ENCODE measurements at places on chromosomes 12 and 14.

DNA sequence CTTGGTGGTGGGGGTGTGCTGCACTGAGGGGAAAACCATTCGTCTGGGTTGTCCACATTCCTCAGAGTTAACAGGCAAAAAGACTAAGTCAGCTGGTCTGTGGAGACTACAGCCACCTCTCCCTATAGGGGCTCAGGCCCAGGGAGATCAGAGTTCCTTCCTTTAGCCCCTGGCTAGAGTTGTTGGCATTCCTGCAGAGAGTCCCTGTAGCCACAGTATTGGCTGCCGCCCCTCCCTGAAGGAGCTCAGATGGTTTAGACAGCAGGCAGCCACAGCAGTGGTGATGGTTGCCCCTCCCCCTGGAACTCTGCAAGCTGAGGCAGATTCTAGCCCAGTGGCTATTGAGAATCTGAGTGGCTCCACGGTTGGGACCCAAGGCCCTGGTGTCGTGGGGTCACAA, 1072.5 kb upstream of the ATXN7L3B start:
- DNase-seq, result no peak

- DNase-seq, result no peak
Measured at GRCh38 chr12:92047393-92047826, 98.2 kb downstream of the BTG1 start.

- DNase-seq, result no peak
Measured at GRCh38 chr14:95312311-95312710, 7.4 kb downstream of the CLMN start.

DNA sequence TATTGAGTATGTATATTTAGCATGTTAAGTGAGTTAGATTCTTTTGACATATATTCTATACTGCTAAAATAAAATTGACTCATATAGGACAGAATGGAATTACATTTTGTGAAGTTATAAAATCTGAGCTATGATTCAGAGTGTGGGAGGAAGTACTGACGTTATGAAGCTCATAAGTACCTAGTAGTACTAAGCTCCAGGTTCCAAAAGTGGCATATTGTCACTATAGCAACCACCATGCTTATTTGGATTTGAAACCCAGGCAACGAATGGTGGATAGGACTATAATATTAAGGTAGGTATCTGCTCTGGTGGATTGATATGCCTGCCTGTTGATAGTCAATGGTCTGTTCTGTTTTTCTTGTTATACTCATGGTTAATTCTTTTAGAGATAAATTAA, 2.2 kb upstream of the FBXO33 start:
- no peak for DNase-seq

DNA sequence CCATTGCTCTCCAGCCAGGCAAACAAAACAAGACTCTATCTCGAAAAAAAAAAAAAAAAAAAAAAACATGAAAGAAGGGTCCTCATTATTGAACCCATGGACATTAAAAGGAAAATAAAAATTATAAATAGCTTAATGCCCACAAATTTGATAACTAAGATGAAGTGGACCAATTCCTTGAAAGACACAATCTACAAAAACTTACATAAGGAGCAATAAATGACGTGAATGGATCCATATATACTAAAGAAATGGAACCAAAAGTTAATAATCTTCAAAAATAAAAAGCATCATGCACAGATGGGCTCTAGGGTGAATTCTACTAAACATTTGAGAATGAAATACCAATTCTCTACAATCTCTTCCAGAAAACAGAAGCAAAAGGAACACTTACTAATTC, 47.7 kb upstream of the AP4S1 start:
- DNase-seq, result no peak

DNA sequence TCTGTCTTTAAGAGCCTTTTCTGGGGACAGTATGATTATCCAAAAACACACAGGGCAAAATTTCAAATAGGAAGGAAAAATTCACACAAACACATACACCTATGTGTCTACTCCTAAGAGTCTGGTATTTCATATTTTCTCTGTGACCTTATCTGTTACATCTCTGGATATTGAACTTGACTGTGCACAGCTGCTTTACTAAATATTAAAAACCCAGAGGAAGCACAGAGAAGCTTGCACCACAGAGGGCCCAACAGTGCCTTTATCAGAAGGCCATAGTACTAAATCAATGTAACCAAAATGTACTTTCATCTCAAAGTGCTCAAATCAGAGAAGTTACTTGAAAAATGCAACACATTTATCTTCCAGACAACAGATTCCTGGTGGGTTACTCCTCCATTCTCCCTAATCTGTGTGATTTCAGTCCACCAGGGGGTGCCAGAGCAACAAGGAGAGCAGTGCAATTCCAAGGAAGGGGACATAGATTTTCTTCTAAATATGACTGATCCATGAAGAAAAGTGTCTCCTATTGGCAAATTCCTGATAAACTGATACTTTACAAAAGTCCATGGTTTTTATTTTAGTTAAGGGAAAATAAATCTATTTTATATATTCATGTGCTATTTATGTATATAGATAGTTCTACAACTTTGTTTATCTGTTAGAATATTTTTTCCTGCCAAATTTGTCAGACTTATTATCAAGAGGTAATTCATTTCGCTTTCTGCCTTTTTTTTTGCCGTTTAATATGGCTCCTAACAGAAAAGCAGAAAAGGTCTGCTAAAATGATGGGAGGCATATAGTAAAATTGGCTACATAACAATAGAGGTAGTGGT, 617.6 kb downstream of the LRFN5 start:
- DNase-seq, result peak; percentile 1

DNA sequence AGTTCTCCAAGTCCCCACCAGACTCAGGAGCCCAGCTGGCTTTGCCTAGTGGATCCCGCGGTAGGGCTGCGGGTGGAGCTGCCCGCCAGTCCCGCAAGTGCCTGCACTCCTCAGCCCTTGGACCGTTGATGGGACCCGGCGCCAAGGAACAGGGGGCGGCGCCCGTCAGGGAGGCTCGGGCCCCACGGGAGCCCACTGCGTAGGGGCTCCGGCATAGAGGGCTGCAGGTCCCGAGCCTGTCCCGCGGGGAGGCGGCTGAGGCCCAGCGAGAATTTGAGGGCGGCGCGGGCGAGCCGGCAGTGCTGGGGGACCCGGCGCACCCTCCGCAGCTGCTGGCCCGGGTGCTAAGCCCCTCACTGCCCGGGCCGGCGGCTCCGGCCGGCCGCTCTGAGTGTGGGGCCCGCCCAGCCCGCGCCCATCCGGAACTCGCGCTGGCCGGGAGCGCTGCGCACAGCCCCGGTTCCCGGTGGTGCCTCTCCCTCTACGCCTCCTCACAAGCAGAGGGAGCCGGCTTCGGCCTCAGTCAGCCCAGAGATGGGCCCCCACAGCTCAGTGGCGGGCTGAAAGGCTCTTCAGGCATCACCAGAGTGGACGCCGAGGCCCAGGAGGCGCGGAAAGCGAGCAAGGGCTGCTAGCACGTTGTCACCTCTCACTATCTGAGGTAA, 452.4 kb upstream of the LRFN5 start:
- no peak for DNase-seq

- no peak for DNase-seq
Measured at GRCh38 chr14:77682158-77682553, 25.7 kb downstream of the ALKBH1 start.

DNA sequence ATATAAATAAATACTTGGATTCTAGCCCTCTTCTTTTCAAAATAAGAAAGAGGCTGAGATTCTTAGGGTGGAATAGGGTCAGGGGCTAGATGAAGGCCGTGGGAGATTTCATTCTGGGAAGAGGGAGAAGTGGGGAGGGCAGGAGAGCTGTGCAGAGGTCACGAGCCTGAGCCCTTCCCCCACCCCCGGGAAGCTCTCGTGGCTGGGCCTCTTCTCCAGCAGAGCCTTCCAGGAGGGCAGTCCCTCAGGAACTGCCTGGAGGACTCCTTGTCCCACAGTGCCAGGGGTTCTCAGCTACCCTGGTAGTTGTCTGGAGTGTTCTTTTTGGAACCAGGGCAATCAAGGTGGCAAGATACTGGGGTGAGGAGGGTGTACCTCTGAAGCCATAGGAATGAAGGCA, 94.0 kb downstream of the ESR2 start:
- no peak for DNase-seq

DNA sequence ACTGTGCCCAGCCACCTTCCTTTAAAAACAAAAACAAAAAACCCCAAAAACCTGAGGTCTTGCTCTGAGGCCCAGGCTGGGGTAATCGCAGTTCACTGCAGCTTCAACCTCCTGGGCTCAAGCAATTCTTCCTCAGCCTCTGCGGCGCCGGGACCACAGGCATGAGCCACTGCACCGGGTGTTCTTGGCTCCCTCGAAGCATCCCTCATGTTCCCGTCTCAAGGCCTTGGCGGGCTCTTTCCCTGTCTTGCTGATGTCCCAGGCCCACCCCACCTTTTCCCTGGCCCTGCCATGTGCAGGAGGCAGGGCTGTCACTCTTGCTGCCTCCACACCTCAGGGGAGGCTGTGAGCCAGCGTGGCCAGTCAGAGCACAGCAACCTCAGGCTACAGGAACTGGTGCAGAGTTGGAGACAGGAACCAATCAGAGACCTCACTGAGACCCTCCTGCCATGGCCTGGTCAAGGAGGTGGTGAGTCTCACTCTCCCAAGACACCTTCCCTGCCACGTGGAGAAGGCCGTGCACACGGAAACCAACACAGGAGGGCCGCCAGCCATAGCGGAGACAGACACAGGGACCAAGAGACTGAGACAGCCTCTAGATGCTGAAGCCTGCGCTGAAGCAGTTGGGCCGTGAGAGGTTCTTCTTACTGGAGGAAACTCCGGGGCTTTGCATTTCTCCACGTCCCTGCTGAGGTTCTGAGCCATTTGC, 6.0 kb upstream of the AMN start:
- DNase-seq, result no peak

- DNase-seq, result no peak
Measured at GRCh38 chr12:132012919-132013568, 63.3 kb downstream of the EP400 start.

DNA sequence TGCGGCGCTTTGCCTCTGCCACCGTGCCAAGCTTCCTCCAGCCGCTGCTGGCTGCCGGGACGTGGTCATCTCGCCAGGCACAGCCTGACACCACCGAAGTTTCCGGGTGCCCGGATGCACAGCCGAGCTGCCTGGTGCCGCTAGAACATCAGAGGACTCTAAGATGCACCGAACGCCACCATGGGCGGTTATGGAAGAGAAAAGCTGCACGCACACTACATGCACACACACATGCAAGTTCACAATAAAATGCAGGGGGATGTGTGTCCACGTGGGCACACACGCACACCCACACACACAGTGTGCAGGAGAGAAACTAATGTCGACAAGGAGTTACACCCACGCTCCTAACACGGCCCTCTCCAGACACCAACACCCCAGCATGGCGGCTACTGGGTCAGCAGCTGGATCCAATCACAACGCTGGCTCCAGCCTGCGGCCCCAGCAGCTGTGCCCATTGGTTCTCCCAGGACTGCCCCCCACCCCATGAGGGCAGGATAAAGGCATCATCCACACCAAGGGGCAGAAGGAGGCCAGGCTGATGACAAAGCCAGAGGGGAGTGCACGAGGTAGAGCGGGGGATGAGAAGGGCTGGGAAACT, 82.7 kb downstream of the BCL11B start:
- peak; percentile 66 for DNase-seq

GRCh38 chr14:53192052-53192760, 39.1 kb upstream of the DDHD1 start:
- no peak for DNase-seq

DNA sequence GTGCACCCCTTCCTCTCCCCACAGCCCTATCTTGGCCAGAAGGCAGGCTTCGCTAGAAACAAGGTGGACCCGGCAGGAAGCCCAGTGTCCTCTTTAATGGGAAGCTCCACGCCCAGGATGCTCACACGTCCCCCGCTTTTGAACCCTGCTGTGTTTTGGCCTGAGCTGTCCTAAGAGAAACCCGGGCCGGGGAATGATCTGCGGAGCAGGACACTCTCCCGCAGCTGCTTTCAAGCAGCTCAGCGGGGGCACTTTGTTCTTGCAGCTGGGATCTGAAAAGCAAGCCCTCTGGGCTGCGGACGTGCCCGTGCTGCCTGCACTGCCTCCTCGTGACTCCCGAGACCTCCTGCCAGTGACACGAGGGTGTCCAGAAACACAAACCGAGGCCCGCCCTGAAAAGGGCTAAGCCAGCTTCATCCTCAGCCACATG, 30.0 kb downstream of the SCARB1 start:
- no peak for DNase-seq

GRCh38 chr12:1927051-1927680, 8.7 kb upstream of the CACNA2D4 start:
- DNase-seq, result no peak

DNA sequence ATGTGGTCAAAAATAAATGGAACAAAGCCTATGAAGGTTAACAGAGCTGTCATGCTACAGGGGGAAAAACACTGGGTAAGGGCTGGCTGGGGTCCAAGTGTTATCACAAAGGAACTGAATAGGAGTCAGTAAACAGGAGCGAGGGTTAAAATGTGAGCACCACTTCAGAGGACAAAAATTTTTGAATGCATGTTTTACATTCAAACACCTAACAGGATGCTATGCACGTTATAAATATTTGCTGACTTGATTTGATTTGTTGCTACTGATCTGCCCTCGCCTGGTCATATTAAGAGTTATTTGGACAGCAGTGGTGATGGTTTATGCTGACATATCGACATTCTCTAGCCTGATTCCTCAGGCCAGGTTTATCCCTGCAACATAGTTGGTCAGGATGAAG, 7.4 kb upstream of the KTN1 start:
- no peak for DNase-seq

GRCh38 chr12:92065639-92066038, 80.0 kb downstream of the BTG1 start:
- DNase-seq, result no peak

GRCh38 chr12:111442301-111443045, 36.8 kb downstream of the SH2B3 start:
- no peak for DNase-seq

DNA sequence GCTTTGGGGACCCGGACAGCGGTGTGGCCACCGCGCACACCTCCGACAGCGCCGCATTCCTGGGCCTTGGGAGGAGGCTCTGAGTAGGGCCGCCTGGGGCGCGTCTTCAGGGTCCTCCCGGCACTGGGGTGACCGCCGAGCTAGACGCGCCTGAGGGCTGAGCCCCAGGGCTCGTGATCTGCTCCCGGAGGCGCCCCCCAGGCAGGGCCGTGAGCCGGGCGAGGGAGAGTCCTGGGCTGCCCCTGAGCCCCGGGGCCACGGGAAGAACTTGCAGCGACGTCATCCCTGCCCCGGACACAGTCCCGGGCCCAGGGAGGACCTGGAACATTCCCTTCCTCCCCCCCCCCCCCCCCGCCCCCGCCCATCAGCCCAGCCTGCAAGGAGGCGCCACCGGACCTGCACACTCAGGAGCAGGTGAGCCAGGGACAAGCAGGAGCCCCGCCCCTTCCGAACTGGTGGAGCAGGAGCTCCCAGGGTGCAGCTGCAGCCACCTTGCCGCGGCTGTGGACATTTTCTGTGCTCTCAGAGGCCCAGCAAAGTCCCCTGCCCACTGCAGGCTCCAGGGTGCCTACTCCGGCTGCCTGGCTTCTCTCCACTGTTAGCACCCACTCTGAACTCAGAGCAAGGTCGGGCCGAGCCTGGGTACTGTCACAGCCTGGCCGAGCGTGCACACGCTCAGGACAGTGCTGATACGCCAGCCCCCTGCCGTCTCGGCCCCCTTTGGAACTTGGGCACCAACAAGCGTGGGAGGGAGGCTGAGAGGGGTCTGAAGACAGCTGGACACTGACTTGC, 50.7 kb downstream of the A2M start:
- peak; percentile 36 for DNase-seq
